ENCODE measurements at places on chromosomes 7 and 10.
A peak's percentile ranks its signal among the peaks of the same experiment; 100 is the strongest.

- no peak for DNase-seq
These were observed 130.9 kb upstream of the PRR15 start for GRCh38 chr7:29432721-29433120.

GRCh38 chr7:44267719-44268421, 57.5 kb downstream of the CAMK2B start:
- DNase-seq = no peak

- DNase-seq = peak; percentile 16
These were observed 56.5 kb upstream of the PCGF5 start for GRCh38 chr10:91163869-91164474.

GRCh38 chr7:2270495-2270894, 28.5 kb downstream of the NUDT1 start:
- DNase-seq = no peak

GRCh38 chr7:141748396-141748795, 10.2 kb downstream of the SSBP1 start:
- no peak for DNase-seq

- no peak for DNase-seq
These were observed 689 bp upstream of the SMARCD3 start for GRCh38 chr7:151249034-151249731.

GRCh38 chr7:98351136-98351535, 49.8 kb downstream of the BAIAP2L1 start:
- no peak for DNase-seq

GRCh38 chr7:97418312-97418711, 300.8 kb downstream of the SDHAF3 start:
- no peak for DNase-seq

- no peak for DNase-seq
These were observed 89.8 kb upstream of the SAMD8 start for GRCh38 chr10:75021379-75022249.

DNA sequence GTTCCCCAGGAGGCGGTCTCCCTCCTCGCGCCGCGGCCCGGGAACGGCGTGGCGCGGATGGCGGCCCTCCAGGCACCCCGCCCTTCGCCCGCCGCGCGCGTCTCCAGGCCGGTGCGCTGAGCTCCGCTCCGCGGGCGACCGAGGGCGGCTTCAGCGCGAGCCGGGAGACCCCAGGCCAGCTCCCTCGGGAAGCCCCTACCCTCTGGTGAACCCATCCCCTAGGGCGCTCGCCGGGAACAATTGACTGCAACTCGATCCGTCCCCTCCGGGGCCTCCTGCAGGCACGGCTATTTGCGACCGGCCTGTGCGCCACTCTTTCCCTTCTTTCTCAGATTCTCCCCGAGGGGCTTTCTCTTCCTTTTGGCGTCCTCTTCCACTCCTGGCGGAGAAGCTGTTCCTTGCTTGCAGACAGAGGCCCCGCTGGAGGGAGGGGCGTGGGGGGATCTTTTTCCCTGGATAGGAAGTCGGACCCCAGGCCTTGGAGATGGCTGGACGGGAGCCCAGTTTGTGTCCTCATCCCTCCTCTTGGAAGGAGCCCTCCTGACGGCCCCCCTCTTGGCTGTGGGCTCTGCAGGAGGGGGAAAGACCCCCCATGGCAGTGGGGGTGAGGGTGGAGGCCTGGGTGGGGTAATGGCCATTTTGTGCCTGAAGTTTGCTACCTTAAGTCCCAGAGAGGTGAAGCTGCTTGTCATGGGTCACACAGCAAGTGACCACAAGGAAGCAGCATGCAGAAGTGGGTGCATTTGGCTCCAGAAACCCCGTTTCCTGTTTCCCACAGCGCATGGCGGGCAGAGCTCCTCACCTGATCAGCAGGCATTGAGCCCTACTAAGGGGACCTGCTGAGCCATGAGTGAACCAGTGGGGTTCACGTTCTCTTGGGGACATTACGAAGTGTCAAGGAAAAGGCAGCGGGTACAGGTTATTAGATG, 171.2 kb upstream of the TNRC18 start:
- DNase-seq = no peak

GRCh38 chr7:150428671-150429451, 21.6 kb upstream of the GIMAP8 start:
- no peak for DNase-seq

DNA sequence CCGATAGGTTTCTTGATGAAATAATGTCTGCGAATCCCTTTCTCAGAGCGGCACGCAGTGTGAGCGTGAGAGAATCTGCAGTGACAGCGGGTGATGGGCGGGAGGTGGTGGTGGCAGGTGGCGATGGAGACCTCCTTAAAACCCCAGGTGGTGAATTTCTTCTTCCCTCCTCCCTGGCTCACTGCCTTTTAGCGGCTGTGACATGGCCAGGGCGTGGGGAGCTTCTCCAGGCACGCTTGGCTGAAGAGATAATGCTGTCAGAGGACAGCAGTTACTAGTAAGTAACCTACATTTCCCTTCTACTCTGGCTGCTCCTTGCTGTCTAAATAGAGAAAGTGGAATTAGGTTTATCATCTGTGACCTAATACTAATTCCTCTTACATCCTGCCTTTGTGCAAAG, 141.4 kb upstream of the INSYN2A start:
- no peak for DNase-seq

- DNase-seq = no peak
These were observed 191.9 kb downstream of the SFMBT2 start for GRCh38 chr10:7218968-7219367.

DNA sequence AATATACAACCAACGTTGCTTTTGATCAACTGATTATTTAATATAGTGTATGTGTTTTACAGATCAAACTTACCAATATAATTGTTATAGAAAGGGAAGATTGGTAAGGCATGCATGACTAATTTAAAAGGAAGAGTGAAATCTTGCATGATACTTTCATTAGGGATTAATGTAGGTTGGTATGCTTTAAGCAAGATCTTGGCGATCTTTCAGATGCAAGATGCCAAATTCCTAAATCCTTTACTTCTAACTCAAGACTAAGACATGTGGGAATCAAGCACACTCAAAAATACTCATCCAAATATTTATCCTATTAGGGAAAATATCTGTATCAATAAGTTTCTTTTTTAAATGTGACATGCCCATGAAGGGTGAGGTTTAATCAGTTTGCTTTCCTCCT, 321.4 kb upstream of the MEOX2 start:
- DNase-seq = no peak

DNA sequence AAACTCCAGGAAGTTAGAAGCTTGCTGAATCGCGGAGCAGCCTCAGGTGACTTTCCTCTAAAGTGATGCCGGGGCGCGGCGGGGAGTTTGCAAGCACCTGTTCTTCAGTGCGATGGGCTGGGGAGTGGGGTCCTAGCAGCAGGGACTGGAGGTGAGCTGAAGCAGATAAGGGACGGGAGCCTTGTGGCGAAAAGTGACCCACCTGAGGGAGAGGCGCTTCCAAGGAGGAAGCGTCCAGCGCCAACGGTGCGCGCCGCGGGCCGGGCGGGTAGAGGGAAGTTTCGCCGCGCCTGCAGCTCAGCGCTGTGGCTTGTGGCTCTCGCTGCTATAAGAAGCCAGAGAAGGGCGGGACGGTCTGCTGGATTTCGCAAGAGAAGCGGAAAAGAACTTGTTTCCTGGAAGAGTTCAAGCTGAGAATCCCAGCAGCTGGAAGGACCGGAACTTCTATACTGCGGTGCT, at the start of gene STEAP4:
Gene STEAP4 (minus strand): TSS at position 305 of the 459 bp plus-strand sequence. CDS start 22,625 bp downstream, outside the sequence.
- DNase-seq = no peak

- no peak for DNase-seq
These were observed 92.9 kb upstream of the PIP4K2A start for GRCh38 chr10:22807238-22807637.

DNA sequence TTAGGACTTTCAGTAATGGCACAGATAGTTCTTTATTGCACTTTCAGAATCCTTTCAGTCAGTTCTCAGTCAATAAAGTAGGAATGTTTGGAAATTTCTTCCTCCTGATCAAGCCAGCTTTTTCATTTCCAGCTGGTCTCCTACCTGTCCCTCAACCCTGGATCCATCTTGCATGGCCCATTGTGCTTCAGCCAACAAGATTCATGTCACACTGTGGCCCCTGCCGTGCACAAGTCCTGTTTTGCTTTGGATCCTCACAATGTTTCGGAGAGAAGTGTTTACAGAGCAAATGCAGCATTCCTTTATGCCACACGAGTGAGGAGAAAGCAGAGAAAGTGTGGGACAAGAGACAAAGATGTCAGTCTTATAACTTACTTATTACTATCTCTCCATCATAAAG, 1694.7 kb upstream of the LRRTM3 start:
- DNase-seq = no peak

DNA sequence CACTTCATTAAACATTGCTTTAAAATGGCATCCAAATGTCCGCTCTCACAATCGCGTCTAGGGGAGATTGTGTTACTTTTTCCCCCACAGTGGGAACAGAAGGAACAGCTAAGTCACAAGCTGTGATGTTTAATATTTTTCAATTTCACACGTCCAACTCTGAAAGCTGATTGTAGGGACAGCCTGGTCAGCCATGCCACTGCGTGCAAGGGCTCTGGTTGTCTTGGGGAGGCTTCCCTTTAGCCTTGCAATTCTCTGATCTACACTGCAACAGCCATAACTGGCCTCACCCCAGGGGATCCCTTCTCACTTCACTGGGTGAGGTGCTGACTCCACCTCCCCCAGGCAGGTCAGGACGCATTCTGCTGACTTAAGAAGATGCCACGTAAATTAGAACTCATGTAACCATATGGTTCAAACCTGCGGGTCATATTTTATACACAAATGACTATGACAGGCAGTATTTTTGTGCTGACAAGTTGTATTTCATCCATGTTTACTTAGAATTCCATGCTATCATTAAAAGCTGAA, 425.2 kb upstream of the NFE2L3 start:
- no peak for DNase-seq

DNA sequence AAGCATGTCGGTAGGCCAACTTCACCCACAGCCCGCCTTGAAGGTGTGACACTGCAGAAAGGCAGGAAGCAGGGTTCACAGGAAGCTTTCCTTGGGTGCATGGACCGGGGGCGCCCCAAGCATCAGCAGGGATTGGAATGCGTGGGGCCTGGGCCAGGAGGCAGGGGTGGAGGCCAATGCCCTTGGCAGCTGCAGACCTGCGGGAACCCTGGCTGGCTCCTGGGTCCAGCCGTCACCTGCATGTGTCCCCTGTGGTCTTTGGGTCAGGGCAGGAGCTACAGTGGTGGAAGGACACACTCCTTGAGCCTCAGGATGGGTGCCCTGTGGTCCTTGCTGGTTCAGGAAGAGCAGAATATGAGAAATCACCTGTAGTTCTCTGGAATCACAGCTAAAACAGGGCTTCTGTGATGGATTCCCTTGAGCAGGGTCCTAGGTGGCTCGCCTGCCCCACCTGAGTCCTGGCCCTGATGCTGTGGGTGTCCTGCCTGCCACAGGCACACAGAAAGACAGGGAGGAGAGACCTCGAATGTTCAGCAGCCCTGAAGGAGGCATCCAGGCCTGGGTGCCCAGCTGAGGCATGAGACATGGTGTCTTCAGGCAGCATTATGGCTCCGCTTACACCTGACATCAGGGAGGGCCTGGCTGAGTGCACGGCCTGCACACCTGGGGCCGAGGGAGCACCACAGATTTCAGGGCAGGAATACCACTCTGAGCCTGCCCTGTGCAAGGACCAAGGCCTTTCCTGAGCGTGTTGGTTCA, 15.1 kb downstream of the ANTXRL start:
- no peak for DNase-seq

GRCh38 chr10:128054163-128054970, 71.9 kb downstream of the MKI67 start:
- DNase-seq = no peak

DNA sequence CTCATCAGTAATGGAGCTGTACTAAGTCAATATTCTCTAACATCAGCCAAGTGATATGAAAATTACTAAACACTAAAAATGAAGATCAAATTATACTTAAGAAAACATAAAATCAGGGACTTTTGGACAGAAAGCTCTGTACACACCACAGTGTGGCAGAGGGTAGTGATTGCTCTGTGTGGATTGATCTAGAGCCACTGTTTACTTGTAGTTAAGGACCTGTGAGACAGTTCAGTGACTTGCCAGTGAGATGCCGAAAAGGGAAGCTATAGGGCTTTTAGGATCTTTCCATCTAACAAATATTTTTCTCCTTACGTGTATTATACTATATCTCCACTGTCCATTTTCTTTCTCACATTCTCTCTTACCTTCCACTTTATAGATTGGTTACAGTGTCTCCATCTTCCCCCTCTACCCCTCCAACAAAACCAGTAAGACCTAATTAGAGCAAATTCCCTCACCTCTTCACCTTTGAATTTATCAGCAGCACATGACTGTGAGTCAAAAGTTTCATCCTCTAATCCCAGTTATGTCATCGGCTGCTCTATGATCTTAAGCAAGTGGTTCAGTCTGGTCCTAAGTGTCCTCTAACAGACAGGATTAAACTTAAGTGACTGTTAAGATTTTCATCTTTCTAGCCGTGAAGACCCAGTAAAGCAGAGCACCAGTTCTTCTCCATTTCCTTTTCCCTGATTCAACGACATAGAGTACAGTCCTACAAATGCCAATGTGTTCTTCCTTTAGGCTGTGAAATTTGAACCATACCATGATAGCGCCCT, 6.9 kb downstream of the PIK3CG start:
- DNase-seq = no peak

DNA sequence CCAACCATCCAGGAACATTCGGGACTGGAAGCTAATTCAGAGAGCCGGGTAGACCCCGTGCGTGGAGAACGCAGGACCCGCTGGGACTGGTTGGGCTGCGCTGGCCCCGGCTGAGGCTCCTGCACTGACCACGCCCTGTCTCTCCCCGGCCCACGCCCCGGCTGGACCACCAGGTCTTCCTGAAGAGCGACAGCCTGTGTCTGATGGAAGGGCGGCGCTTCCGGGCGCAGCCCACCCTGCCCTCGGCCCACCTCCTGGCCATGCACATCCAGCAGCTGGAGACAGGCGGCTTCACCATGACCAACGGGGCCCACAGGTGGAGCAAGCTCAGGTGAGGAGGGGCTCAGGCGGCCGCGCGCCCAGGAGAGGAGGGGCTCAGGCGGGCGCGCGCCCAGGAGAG, 10.2 kb upstream of the UTF1 start:
- no peak for DNase-seq

- DNase-seq = peak; percentile 32
These were observed 29.3 kb upstream of the CCL24 start for GRCh38 chr7:75842836-75843446.

GRCh38 chr7:129807863-129808262, 144.9 kb downstream of the UBE2H start:
- DNase-seq = no peak

DNA sequence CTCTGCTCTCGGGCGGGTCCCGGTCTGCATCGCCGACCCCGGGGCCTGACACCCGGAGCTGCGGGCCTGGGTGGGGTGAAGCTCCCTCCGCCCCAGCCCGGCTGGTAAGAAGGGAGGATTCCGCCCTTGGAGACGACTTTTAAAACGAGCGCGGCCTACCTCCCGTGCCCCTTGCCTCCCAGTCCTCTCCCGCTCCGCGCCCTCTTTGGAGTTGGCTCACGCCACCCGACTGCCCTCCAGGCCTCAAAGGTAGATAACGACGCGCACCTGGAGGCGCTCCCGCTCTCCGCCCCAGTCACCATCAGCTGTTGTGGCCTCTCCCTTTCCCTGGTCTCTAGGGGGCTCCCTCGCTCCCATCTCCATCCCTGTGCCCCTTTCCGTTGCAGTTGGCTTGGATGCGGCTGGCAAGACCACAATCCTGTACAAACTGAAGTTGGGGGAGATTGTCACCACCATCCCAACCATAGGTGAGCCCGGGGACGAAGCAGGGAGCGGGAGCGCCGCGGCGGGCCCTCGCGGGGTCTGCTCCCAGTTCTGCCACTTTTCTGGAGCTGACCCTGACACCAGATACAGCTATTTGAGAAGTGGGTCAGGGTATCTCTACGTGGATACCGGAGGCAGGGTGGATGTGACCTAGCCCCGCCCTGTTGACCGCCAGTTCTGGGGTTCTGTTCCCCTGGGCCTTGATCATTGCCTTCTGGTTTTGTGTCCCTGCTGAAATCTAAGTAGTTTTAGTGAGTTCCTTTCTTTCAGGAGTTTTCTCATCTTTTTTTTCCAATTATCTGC, 679 bp downstream of the ARF5 start:
- peak; percentile 49 for DNase-seq

Measured in GM12891 (cell line).